CD4-positive, alpha-beta T cell treated with Interleukin-15 for 4 hours (primary cell): ENCODE measurements at places on chromosomes 12 and 14.

DNA sequence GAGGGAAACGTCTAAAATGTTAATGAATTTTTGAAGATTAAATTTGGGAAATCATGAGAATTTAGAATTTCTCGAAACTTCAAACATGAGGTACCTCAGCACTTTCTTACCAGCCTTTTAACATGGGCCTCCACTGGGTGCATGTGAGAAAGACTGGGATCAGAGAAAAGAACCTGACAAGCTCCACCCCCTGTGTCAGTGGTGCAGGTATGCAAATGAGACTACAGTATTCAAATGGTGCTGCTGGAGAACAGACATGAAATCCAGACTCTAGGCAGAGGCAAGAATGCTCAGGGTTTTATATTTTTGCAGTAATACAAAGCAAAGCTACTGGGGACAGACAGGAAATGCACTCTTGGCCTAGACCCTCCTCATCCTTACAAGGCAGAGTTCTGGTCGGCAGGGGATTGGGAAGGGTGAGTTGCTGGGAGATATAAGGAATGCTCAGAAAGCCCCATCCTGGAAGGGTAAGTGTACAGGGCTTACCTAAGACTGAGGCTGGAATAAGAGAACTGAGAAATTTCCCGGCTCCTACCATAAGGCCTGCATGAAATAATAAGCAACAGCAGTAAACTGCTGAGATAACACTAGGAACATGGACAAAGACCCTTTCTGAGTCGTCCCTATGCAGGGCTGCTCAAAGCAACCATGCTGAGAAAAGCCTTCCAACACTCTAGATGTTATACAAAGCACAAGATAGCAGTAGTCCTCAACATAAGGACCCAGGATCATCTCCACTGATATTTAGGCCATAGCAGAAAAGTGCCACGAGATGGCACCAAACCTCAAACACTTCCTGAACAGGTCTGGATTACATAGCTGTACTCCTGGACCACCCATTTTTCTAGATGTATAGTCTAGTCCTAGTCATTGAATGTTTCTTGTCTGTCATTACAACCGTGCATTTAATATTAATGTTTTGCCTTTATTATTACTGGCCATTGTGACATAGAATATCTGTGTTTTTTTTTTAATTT, 260.8 kb downstream of the RASSF9 start:
- DNase-seq = no peak

- no peak for DNase-seq
Measured at GRCh38 chr12:107605293-107605692, 80.3 kb upstream of the PWP1 start.

DNA sequence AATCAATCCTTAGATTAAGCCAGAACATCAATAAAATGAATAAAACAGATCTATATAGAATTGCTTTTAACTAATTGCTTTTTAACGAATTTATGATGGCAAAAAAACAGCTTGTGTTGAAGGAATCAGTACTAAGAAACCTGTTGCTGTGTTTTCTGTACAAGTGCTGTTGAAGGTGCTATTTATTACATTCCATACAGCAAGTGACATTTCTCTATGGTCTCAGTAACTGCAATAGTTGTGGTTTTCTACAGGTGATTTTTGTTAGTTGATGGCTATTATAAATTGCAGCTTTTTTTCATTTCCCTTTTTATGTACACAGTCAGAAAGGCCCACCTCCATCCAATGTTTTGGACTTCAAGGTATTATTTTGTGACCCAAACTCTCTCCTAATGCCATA, 56.6 kb downstream of the SLC2A13 start:
- no peak for DNase-seq

DNA sequence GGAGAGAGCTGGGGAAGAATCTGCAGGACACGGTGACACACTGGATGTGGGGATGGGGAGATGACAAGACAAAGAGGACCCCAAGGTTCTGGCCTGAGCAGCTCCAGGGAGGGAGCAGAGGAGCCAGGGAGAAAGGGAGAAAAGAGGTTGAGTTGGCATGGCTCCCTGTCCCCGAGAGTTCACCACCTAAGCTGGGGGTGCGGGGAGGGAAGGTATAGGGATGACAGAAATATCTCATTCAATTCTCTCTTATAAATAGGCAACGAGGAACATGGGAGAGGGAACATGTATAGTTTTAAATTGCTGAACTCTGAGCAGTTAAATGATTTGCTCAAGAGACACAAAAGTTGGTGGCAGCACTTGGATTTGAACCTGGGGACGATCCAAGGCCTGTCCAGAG, 85.1 kb downstream of the CMKLR1 start:
- no peak for DNase-seq

GRCh38 chr14:20982646-20983369, 7.0 kb upstream of the METTL17 start:
- no peak for DNase-seq

GRCh38 chr12:106780010-106780631, 5.6 kb downstream of the RIC8B start:
- DNase-seq = no peak

- peak; percentile 71 for DNase-seq
Measured at GRCh38 chr14:76872796-76873432, 46.7 kb downstream of the LRRC74A start.

- no peak for DNase-seq
Measured at GRCh38 chr14:79543967-79544697, 667.2 kb downstream of the DIO2 start.

- peak; percentile 11 for DNase-seq
Measured at GRCh38 chr12:103841690-103842584, 903 bp upstream of the NT5DC3 start.

- no peak for DNase-seq
Measured at GRCh38 chr14:95460647-95461478, 55.6 kb downstream of the SYNE3 start.

DNA sequence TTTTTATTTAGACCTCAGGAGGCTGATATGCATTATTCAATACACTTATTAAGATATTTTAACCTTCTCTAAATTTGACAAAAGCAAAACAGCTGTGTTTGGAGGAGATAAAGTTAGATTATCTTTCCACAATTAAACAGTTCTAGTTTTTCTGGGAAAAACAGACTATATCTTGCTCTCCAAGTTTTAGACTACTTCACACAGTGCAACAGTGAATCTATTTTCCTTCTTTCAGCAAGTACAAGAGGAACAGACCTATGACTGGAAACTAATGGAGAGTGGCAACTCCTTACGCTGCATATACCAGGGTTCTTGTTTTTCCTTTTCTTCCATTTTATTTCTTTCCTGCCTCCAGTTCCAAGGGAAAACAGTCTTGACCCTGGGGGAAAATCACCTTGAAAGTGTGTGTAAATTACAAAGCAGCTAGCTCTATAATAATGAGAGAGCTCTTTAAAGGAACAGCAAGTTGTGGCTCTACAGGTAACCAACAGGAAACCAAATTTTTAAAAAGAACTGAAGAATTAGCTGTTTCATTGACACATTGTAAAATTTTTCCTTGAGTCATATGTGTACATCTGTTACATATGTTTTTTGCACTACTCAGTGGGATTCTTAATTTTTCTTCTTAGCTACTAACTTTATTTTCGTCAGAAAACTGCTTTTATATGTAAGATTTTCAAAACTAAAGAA, 27.4 kb downstream of the DNM1L start:
- no peak for DNase-seq

DNA sequence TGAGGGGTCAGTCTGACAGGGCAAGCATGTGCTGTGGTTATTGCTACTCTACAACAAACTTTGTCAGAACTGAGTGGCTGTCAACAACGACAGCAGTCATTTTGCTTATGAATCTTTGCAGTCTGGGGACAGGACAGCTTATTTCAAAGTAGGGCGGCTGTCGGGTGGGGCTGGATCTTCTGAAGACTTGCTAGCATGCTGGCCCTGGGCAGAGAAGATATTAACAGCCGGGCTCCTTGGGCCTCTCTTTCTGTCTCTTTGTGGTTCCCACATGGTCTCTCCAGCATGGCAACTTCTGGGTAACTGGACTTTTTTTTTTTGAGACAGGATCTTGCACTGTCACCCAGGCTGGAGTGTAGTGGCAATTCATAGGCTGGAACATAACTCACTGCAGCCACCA, 33.9 kb upstream of the ALDH2 start:
- no peak for DNase-seq

GRCh38 chr12:7667125-7667524, 1.4 kb upstream of the APOBEC1 start:
- DNase-seq = no peak

GRCh38 chr12:59040656-59041055, 120.4 kb upstream of the LRIG3 start:
- DNase-seq = no peak

GRCh38 chr12:3540387-3540990, 49.5 kb downstream of the PRMT8 start:
- DNase-seq = no peak

DNA sequence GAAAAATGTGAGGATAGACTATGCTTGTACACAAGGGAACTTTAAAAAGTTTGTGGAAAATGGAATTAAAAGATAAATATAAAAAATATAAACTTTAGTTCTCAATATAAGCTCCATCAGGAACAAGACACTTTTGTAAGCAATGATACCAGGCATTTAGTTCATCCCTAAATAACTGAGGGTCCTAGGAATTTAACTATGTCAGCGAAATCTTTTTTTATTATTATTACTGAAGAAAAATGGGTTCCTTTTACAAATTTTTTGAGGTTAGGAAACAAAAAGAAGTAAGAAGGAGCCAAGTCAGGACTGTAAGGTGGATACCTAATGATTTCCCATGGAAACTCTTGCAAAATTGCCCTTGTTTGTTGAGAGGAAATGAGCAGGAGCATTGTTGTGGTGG, 102.8 kb downstream of the TRMT5 start:
- DNase-seq = no peak

DNA sequence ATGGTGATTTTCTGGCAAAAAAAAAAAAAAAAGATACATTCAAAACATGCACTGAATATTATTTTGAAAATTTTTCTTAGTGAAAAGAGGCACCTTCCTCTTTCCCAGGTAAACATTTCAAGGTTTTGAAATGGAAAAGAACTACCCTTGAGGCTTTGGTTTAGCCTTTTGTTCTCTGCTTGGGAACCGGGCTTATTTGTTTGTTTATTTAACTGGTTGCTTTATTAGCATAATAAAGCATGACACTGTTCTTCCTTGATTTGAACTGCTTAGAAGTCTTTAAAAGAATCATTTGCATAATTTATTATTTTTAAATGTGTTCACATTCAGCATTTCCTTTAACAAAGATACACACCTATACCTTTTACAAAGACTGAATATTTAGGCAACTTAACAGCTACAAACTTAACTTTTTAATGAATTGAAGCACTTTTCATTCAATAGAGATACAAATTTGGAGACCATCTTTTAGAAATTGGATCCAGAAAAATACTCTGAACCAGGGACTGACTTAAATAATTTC, 174.5 kb downstream of the FBXL14 start:
- no peak for DNase-seq

DNA sequence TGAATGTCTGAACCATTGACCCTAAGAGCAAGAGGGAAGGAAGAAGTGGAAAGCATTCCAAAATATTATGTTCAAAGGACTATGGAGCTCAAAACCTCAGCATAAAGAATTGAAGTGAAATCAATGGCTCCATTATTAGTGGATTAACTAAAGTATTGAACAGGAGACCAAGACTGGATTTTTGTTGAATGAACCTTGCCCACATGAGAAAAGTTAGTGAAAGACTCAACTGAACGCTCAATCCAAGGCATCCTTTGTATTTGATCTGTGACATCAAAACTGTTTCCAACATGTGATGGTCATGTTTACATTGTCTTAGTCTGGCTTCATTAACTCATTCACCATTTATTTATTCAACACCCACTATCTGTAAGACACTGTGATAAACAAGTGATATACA, 161.0 kb downstream of the CNTN1 start:
- no peak for DNase-seq

- DNase-seq = no peak
Measured at GRCh38 chr14:21098076-21098891, at the start of gene ZNF219. Gene ZNF219, minus strand, starts transcription at chr14:21098655. Its CDS starts 5,064 bp downstream, at chr14:21093591.
